ENCODE measurements at places on chromosomes 11 and 22. TPM values are rescaled to one million over a fixed set of nuclear protein-coding genes. Genes with fewer than 3 reads are reported as not detected.

Gene TLCD5
- 9.7 TPM for total RNA-seq

Gene KRTAP5-9
- not detected for total RNA-seq

Gene OVOL1
- not detected for total RNA-seq

Gene TMEM191B
- 0.74 TPM for total RNA-seq

Gene ANO5
- total RNA-seq: 79.7 TPM

Gene LIF
- total RNA-seq: 0.16 TPM

Gene CRYBB2
- total RNA-seq: not detected

Gene CRYAB
- total RNA-seq: 6,704 TPM

DNA sequence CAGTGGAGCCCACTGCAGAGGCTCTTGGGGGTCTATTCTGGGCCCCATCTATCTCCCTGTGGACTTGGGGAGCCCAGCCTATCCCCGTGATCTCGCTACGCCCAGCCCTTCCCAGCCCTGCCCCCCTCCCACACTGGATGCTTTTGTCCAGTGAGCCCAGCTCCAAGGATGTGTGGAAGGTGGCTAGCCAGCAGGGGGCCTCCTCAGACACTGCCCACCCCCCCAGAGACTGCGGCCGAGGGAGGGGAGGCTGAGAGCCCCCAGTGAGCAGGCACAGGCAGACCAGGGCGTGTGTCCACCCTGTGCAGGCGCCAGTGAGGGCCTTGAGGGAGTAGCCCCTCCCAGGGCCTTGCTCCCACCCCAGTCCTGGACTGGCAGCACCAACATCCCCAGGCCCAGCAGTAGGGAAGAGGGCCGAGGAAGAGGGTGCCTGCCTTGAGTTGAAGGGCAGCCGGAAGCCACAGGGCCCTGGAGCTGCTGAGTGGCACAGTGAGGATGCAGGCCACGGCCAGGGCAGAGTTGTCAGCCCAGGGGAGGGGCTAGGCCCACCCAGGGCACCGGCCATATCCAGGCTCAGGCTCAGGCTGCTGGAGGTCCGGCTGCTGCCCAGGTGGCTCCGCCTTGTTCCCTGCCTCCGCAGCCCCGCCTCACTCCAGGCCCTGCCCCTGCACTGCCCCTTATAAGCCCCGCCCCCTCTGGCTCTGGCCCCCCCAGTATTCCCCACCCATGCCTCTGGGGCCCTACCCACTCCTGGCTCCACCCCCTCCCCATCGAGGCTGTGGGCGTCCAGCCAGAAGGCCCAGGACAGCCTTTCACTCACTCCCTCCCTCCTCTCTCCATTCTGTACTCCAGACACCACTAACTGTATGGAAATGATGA is 28.0 kb downstream of the MOB2 start:
- peak; percentile 54 for DNase-seq

GRCh38 chr11:126134461-126135155 is 71.9 kb upstream of the CDON start:
- DNase-seq: no peak

GRCh38 chr22:33811686-33812085 is 108.6 kb downstream of the LARGE1 start:
- DNase-seq: peak; percentile 39

DNA sequence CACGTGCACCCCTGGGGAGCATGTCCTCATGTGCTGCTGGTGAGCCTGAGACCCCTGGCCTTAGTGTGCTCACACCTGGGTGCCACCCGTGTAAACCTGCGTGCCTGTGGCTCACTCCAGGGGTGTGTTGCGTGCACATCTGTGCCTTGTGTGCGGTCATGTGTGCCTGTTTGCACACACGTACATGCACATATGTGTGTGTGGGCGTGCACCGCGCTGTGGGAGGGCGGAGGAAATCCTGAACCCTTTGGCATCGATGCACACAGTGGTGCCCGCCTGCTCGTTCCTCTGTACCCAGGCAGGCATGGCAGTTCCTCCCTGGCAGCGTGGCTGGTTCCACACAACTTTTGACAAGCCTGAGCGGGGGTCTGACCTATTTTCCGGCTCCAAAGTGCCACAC is 1181.9 kb downstream of the BRD1 start:
- DNase-seq: no peak

DNA sequence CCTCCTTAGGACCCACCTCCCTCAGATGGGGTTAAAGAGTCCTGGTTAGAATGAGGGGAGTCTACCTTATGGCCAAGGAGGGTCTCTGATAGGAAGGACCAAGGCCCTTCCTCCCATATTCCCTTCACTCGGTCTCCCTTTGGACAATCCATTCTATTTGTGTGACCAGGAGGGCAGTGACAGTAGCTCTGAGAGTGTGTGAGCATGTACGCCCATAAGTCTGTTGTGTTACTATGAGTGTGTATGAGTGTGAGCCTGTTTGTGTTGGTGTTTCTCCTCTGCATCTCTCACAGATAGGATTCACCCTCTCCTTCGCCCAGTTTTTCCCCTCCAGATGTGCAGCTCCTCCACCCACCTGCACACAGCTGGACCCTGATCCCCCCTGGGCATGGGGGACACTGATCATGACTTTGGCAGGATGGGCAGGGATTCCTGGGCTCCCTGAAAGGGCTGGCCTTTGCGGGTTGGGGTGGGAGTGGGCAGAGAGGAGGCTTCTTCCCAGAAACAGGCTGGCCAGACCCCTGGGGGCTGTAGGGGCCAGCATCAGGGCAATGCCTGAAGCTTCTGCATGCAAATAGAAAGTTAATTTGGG is 14.5 kb downstream of the PHLDB1 start:
- no peak for DNase-seq

DNA sequence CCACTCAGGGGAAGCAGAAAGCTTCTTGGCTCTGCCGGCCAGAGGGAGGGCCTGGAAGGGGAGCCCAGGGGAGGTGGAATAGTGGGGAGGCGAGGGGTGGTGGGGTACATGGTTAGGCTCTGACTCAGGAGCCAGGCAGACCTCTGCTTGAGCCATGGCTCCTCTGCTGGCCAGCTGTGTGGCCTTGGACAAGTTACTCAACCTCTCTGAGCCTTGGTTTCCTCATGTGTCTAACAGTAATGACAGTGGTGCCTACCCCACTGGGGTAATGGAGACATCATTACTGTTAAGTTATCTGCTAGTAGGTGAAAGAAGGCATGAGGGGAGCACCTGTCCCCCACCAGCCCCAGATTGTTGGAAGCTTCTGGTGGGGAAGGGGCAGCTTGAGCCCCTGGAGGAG is 12.2 kb upstream of the PDGFB start:
- DNase-seq: no peak

- DNase-seq: no peak
These were observed 173.7 kb upstream of the NECTIN1 start for GRCh38 chr11:119902656-119903231.

GRCh38 chr11:626475-627307 is at the start of gene SCT:
Gene SCT (minus strand): TSS chr11:627181. CDS start chr11:627143, 38 bp downstream.
- DNase-seq: no peak

- no peak for DNase-seq
These were observed 16.0 kb downstream of the CDC45 start for GRCh38 chr22:19495562-19496323.

DNA sequence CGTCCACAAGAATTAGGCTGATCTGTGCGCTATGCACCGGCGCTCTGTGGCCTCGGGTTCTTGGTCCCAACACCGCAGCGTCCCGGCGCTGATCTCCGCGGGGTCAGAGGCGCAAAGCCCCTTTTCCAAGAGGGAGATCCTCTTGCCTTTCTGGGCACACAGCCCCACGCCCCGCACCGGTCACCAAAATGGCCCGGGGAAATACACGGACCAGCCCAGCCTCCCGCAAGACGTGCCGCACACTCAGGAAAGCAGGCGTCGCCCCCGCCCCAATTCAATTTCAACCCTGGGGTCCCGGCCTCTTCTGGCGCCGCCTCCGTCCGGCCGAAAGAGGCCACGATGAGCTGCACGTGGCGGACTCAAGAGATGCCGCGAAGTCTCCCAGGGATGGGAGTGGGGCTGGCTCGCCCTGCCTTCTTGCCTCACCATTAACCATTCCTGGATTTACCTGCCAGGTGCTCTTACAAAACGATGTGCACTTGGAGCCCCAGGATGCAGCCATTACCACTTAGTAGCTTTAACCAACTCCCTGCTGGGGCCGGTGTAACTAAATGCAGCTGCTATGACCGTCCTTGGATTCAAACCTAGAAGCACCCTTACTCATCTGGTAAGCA is 10.5 kb downstream of the PIWIL3 start:
- no peak for DNase-seq

- no peak for DNase-seq
These were observed 7.3 kb downstream of the SERGEF start for GRCh38 chr11:18005376-18006129.

- no peak for DNase-seq
These were observed 22.6 kb downstream of the KCNJ5 start for GRCh38 chr11:128913806-128914205.

DNA sequence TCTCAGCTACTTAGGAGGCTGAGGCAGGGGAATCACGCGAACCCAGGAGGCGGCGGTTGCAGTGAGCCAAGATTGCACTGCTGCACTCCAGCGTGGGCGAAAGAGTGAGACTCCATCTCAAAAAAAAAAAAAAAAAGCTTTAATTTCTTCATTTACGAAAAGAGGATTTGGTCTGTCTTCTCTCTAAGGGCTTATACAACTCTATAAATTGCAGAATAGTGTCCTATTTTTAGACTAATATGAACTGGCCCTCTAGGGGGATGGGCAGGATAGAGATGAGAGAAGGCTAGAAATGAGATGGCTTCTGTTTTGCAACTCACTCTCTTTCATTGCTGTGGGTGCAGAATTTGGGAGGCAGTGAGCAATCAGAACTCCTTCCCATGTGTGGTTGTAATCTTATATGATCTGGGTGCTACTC is 11.3 kb downstream of the MAML2 start:
- no peak for DNase-seq

DNA sequence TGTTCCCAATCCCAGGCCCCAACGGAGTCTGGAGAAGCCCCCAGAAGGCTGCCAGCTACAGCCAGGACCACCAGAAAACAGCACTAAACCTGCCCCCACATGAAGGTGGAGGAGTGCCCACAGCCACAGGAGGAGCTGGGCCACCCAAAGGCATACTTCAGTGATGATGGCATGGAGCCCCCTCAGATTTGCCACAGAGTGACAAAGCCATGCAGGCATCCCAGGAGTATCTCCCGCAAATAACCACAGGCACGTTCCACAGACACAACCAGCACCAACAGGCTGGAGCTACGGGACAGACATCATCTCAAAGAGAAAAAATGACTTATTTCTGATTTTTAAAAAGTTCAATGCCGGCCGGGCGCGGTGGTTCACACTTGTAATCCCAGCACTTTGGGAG is 10.6 kb downstream of the CARS1 start:
- no peak for DNase-seq

DNA sequence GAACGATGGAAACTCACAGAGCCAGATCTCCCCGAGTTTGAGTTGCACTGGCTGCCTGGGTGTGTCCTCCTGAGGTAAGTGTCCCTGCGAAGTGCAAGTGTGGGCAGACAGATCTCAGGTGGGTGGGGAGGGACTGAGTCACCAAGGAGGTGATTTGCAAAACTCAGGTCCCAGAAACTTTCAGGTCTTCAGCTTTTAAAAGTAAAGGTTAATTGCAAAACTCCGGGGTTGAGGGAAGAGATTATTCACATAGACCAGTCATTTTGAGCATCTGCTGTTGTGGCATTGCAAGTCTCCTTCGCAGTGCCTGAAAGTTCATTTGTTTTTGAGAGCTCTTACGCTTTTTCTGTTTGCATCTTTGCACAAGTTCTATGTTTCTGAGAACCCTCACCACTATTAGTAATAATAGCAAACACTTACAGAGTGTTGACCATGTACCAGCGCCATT is 7.1 kb downstream of the CD44 start:
- DNase-seq: no peak

DNA sequence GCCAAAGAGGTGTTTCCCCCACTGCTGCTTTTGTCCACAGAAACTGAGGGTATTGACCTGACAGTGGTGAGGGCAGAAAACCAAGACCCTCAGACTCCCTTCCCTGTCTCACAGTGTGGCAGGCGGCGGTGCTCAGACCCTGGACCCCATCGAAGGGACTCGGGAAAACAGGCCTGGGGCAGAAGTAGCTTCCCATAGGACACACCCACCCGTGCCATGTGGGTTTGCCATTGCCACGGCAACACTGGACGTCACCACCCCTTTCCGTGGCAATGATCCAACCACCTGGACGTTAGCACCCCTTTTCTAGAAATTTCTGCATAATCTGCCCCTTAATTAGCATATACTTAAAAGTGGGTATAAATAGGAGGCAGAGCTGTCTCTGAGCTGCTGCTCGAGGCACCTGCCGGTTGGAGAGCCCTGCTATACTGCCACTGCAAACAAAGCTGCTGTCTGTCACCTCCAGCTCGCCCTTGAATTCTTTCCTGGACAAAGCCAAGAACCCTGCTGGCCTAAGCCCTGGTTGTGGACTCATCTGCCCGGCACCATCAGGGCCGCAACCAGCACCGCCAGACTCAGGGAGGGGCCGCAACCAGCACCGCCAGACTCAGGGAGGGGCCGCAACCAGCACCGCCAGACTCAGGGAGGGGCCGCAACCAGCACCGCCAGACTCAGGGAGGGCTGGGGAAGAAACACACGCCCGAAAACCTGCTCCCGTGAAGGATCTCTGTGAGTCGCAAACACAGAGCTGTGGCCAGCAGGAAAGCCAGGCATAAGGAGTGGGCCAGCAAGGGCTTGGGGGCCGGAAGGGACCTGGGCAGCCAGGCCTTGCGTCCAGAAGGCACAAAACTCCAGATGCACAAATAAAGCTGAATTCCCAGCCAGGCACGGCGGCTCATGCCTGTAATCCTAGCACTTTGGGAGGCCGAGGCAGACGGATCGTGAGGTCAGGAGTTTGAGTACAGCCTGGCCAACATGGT is 10.4 kb downstream of the MLC1 start:
- DNase-seq: no peak

- DNase-seq: no peak
These were observed 7.7 kb upstream of the MMP12 start for GRCh38 chr11:102882389-102883024.

DNA sequence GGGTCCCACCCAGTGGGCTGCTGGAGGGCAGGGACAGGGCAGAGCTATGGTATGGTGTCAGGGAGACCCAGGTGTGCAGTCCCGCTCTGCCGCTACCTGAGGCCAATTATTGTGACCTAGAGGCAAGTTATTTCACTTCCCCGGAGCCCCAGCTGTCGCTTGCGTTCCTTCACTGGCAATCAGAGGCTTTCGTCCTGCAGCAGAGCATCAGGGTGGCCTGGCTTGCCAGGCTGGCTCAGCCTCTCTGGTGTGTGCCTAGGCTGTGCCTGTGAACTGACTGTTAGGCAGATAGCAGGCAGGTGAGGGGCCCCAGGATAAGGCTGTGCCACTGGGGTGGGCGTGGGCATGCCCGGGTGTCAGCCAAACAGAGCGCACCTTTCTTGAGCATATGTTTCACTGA is 31.4 kb downstream of the GLB1L2 start:
- DNase-seq: no peak

DNA sequence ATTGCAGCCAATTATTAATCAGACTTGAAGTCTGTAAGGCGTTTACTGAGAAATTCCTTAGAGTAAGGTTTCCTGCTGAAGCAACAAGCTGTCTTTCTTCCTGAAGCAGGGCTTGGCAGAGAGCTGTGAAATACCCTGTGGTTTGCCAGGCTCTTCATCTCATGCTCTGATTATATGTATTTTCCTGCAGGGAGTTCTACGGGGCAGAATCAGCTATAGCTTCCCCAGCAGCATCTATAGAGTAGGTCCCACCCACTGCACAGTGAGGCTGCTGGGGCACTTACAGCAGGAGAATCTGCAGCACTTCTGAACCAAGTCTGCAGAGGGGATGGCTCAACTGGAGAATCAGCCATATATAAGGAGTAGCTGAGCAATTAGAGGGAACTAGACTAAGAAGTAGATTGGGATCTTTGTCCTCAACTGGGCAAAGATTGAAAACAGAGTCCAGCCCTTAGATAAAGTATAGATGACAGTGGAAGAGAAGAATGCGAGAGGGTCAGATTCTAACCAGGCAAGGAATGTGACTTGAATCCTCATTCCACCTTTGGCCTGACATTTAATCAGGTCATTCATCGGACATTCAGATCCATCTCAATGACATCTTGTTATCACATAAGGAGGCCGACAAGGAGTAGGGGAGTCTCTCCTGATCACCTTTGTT is 37.6 kb downstream of the CNTF start:
- no peak for DNase-seq
